Activated CD8-positive, alpha-beta T cell treated with anti-CD3 and anti-CD28 coated beads for 36 hours (primary cell): ENCODE measurements at places on chromosomes 6 and 20.

DNA sequence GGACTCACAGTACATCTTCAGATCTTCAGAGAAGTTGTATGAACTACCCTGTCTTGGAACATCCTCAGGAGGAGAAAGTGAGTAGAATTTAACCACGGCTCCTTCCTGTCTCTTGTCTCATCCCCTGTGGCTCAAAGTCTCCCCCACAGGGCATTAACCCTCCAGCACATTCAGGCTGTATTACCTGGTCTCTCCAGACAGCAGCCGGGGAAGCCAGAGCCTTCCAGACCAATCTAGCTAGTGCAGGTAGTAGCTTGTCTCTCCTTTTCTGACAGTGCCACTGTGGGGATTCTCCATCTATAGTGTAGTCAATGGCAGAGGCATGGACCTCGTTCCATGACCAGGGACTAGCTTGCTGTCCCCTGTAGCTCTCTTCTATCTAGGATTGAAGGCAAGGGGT, 16.9 kb upstream of the ELMO2 start:
- no peak for DNase-seq

- no peak for DNase-seq
Observed at GRCh38 chr20:5885866-5886265, 64.5 kb downstream of the TRMT6 start.

DNA sequence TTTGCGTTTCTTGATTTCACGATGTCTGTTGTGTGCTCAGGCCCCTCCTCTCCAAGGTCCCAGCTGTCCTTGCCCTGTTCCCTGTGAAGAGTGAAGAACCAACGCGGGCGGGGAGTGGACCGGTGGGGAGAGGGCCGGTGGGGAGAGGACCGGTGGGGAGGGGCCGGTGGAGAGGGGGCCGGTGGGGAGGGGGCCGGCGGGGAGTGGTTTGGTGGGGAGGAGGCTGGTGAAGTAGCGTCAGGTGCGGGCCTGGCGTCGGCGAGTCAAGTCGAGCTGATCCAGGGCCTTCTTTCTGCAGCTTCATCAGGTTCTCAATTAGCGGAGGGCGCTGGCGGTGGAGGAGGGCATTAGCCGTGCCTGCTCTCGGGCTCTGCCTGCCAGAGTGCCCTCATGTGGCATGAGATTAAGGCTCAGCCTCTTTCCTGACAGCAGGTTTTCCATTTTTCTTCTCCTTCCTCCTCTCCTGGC, 21.2 kb upstream of the BHLHE23 start:
- peak; percentile 59 for DNase-seq

DNA sequence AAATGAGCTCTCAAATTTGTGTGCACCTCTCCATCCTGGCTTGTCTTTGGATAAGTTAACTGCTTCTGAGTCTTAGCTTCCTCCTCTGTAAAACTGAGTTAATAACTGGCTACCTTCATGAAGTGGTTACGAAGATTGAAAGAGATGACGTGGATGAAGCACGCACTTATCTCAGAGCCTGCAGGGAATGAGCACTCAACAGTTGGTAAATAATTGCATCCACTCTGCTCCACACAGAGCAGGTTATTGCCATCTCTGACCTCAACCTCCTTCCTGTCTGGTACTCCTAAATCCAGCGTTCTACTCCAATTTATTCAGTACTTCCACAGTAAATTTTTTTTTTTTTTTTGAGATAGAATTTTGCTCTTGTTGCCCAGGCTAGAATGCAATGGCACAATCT, 6.9 kb downstream of the AURKA start:
- DNase-seq, result no peak

GRCh38 chr6:157723376-157723775, 99.7 kb upstream of the SNX9 start:
- no peak for DNase-seq
